CD4-positive, alpha-beta T cell treated with Interleukin-4 for 4 hours (primary cell): ENCODE measurements at places on chromosomes 7 and 10.

DNA sequence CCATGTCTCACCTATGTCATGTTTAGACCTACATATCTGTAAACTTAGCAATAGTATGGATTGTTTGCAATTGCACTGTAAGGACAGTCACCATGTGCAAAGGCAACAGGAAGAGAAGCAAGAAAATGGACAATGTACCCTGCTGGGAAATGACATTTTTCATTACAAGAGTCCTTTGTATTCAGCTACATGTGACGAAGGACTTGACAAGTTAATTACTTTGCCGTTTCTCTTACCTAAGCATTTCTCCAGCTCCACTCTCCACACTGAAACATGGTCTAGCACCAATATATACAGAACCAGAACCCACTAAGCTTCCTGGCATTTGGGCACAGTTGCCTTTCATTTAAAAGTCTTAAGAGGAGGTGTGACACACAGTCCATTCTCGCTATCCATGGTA is 76.6 kb upstream of the PFKP start:
- no peak for DNase-seq

DNA sequence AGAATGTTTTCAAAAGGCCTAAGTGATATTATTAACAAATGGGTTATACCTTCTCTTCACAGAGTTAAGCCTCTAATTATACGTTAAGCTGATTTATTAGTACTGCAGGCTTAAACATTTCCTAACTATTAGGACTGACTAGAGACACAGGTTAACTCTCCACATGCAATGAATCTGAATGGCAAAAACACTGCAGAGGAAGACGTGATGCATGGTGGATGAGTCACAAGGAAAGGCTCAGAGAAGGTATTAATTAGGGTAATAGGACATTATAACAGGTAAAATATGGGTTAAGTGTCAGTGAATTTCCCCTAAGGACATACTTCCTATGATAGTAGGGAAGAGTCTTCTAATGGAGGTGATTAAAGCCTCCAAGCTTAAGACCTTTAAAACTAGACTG is 24.7 kb upstream of the SEM1 start:
- no peak for DNase-seq

GRCh38 chr10:29680091-29680490 is 45.3 kb upstream of the SVIL start:
- DNase-seq, result no peak

GRCh38 chr10:119429771-119430170 is 112.7 kb downstream of the RGS10 start:
- no peak for DNase-seq

- DNase-seq, result no peak
Measured at GRCh38 chr10:71222601-71223346, 10.4 kb downstream of the UNC5B start.

- no peak for DNase-seq
Measured at GRCh38 chr10:86665868-86666267, 2.4 kb upstream of the LDB3 start.

GRCh38 chr7:123628829-123629228 is 26.8 kb upstream of the LMOD2 start:
- DNase-seq, result no peak

DNA sequence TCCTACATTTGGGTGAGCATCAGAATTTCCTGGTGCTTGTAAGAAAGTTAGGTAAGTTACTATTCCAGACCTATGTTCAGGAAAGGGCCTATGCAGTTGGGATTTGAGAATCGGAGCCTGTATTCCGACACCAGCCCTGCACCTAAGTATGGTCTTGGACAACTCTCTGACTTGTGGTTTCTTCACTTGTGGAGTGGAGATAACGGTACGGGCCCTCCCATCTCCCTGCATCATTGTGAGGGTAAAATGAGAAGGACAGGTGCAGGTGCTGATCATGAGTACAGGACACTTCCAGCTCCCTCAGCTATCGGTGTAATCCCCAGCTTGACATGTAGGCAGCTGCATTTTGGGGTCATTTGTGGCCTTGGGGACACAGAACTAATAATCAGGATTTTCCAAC is 138.3 kb upstream of the NAMPT start:
- no peak for DNase-seq

- DNase-seq, result peak; percentile 6
Measured at GRCh38 chr10:30373596-30374327, 24.7 kb upstream of the MTPAP start.

GRCh38 chr10:416091-416515 is 273.4 kb downstream of the DIP2C start:
- no peak for DNase-seq

DNA sequence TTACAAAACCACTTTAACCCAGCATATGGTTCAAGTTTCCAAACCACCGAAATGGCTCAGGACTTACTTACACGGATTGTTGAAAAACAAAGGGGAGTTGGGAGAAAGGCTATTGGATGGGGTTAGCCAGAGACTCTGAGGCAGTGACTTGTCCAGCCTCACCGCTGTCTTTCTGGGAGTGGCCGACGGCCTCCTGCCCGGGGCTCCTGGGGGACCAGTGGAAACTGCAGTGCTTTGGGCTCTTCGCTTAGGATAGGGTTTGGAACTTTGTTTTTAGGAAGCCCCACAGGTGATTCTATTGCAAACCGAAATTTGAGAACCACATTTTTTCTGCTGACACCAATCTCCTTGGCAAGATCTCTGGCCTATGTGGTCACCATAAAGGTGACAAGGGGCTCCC is 38.1 kb upstream of the R3HCC1L start:
- DNase-seq, result no peak

DNA sequence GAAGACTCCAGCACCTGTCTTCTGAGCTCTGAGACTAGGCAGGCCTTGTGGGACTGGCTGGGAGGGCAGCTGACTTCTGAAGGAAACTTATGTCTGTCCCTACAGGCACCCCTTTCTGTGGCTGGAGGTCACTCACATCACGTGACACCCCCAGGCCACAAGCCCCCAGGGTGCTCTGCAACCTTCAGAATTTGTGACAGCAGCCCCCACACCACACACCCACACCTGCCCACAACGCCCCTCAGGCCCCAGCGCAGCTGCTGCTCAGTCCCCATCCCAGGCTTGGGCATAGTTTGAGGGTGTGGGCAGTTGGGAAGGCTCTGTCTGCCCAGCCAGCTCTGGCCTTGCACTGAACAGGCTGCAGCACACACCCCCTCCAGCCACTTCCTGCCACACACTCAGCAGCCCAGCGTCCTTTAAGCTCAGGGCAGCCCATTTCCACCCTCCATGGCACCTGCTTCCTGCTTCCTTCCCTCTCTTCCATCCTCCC is 80.0 kb upstream of the UNC5B start:
- DNase-seq, result no peak

GRCh38 chr10:96570983-96571964 is 15.5 kb downstream of the TM9SF3 start:
- DNase-seq, result no peak

DNA sequence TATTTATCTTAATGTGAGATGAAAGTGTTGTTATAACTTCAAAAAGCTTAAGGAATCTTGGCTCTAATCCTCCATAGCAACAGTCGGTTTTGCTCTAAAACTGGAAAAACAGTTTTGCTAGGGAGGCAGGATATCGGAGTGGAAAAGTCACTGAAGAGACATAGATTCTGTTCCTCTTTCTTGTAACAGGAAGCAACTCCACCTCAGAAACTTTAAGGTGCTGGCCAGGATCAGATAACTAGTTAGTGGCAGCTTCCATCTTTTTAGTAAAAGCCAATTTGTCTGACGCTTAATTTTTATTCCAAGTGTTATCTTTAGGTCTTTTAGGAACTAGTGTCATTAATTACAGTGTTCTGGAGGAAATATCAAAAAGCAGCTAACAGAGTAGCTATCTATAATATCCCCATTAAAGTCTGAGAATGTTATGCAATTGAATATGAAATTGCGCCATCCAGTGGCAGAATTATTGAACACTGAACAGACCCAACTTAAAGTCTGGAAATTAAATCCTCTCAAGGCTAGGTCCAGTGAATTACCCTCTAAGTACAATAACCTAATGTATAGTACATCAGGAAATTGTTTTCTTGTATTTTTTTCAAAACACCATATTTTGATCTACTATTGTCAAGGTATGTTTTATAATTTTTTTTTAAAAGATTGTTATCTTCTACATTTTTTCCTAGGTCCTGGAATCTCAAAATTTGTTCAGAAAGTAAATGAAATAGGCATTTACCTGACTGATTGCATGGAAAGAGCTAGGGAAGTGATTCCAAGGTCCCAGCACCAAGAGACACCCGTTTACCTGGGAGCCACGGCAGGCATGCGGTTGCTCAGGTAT is 65.9 kb upstream of the CC2D2B start:
- peak; percentile 54 for DNase-seq

- DNase-seq, result no peak
Measured at GRCh38 chr10:34653530-34653929, 161.6 kb downstream of the PARD3 start.

GRCh38 chr10:47276071-47276470 is 23.9 kb upstream of the GDF10 start:
- DNase-seq, result no peak

- DNase-seq, result no peak
Measured at GRCh38 chr10:8047452-8048280, 6.8 kb upstream of the GATA3 start.

DNA sequence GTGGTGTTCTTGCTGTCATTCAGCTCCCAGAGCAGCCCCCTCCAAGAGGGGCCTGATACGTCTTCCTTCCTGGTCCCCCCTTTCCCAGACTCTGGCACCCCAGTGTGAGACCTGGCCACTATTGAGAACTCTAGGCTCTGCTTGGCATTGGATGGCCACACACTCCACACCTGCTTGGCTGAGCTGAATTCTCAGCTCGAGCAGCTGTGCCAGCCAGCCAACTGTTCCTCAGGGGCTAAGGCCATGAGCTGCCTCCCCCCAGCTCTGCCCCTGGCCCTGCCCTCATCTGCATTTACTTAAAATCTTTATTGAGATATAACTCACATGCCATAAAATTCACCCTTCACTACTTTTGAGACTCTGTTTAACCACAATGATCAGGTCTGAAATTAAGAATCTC is 6.7 kb downstream of the TLL2 start:
- no peak for DNase-seq

- DNase-seq, result no peak
Measured at GRCh38 chr10:43076876-43077420, at the start of gene RET. Gene RET, plus strand, starts transcription at chr10:43077069. Its CDS starts 190 bp downstream, at chr10:43077259.

DNA sequence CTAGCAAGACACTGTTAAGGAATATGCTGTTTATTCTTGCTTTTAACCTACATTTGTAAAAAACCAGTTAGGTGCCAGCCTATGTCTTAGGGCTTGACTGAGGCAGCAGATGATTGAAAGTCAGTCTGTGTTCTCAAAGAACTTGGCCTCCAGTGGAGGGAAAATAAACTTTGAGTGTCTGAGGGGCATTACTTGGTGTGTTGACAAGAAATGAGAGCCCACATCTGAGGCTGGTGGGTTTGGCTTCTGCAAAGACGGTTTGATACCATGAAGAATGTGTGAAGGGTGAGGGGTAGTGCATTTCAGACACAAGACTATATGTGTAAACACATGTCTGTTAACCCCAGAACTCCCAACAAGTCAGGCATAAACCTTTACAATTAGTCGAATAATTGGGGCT is 28.5 kb downstream of the CCSER2 start:
- DNase-seq, result peak; percentile 36

DNA sequence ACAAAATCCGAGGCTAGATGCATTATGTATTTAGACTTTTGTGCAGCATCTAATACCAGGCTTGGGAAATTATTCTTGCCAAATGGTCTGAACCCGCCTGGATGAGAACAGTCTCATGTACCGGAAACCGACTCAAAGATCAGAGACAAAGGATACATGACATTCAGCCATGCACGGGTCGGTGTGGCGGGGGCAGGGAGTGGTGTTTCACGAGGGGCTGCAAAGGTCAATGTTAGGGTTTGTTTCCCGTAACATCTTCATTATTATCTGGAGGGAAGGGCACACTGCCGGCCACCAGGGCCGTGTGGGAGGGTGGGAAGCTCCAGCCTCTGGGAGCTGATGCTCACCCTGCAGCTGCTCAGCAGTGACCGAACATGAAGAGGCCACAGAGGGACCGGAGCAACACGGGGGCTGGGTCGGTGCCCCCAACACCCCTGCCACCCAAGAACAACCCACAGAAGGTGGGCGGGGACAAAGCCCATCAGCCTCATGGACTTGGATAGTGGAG is 23.1 kb downstream of the CNPY1 start:
- no peak for DNase-seq

GRCh38 chr7:150405584-150406311 is 26.6 kb downstream of the ZNF775 start:
- no peak for DNase-seq

DNA sequence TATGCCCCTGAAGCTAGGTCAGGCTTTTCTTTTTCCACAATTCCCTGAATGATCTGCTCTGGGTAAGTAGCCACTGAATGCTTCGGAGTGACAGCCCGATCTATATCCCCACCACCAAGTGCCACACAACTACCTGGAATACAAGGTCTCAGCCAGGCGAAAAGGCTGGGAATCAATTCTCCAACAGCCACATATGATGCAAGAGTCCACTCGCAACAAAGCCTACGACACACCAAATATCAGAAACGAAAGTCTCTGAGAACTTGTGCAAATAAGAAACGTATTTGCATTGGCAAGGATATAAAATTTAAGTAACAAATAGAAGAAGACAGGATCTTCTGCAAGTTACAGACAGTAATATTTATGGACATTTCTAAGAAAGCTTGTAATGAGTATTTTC is 5.7 kb downstream of the HIPK2 start:
- DNase-seq, result no peak

DNA sequence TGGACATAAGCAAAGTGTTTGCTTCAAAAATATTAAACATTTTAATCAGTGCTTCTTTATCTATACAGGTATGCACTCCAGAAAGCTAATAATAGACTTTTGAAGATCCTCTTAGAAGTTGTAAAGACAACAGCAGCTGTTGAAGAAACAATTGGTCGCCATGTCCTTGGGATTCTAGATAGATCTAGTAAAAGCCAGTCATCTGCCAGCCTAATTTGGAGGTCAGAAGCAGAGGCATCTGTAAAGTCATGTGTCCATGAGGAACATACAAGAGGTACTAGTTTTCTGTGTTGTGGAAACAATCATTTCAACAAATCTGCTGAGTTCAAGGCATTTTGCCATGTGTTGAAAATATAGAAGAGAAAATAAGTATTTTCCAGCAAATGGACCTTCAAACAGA is 89.3 kb downstream of the CYP51A1 start:
- DNase-seq, result no peak

DNA sequence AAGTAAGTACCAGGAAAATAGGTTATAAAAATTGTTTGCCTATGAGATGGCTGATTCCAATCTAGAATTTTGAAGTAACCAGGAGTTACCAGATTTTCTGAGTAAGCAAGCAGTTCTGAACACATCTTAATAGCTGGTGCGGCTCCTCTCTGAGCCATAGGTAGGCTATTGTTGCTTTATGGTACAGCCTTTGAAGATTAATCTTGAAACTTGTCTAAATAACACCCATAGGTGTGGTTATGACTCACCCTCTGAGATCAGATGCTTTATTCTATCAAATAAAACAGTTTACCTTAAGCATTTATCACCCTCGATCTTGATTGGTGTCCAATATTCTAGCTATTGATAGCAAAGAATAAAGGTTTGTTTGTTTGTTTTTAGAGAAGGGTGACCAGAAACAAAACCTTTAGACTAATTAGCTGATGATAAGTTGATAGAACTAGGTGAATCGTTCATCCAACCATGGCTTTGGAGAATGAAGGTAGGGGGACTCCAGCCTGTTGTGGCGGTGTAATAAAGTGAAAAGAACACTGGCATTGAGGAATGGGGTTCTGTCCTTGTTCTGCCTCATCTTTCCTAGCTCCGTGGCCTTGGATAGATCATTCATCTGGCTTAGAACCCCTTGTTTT is 72.2 kb downstream of the VTI1A start:
- peak; percentile 28 for DNase-seq
